GM23248 (cell line): ENCODE measurements at places on chromosomes 3 and 15. TPM values are rescaled to one million over a fixed set of nuclear protein-coding genes. Genes with fewer than 3 reads are reported as not detected.
A peak's percentile ranks its signal among the peaks of the same experiment; 100 is the strongest.

DNA sequence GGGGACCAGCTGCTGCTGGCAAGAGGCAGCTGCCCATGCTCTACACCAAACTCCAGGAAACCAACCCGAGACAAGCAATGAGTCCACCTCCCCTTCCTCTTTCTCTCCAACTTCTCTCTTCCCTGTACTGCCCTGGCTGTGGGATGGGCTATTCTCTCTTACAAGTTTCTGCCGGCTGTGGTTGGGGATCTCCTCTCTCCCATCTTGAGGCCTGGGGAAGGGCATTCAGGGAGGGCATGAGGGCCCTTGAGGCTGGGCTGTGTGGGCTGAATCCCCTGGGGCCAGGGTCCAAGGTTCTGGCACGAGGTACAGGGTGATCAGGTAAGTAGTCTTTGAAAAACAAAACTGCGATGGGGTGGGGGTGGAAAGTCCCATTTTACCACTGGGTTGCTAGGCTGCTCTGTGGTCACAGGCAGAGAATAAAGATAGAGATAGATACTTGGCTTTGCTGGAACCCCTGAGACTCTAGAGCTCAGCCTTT lies 32.3 kb upstream of the CTSH start:
- no peaks in the 10 kb centered on the region for H3K4me1 ChIP-seq
- H3K27me3 ChIP-seq: no peaks in the 10 kb centered on the region
- no peak for DNase-seq
- H3K4me3 ChIP-seq: no peak overlapping the region

DNA sequence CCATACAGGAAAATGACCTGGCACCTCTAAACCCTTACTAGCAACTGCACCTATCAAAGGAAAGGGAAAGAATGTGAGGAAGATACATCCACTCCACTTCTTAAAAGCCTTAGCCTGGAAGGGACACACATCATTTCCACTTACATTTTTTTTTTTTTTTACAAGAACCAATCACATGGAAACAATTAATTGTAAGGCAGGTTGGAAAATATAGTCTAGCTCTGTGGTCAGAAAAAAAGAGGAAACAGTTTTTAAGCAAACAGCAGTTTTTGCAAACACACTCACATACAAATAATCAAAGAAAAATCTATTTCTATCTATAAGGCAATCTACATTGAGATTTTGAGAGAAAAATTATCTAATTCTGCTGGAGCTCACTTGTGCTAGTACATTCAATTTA lies 98.9 kb upstream of the SPRED1 start:
- no peaks in the 10 kb centered on the region for H3K4me1 ChIP-seq
- no peaks in the 10 kb centered on the region for H3K27me3 ChIP-seq
- H3K4me3 ChIP-seq: no peak overlapping the region
- no peak overlapping the region for H3K27ac ChIP-seq

- no peaks in the 10 kb centered on the region for H3K27me3 ChIP-seq
- no peak overlapping the region for H3K4me3 ChIP-seq
- H3K27ac ChIP-seq: no peak overlapping the region
- H3K4me1 ChIP-seq: no peaks in the 10 kb centered on the region
- DNase-seq: peak; percentile 85
- no peaks in the 10 kb centered on the region for H3K36me3 ChIP-seq
Measured at GRCh38 chr15:72312605-72313447, 7.1 kb downstream of the CELF6 start.

DNA sequence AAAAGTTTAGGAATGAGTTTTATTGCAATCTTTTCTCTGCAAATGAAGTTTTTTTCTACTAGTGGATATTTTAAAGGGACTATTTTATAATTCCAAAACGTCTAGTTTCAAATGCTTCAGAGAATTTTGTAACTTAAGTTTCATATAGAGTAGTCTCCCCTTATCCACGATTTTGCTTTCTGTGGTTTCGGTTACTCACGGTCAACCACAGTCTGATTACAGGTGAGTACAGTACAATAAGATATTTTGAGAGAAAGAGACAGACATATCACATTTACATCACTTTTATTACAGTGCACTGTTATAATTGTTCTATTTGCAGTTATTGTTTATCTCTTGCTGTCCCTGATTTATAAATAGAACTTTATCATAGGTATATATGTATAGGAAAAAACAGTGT lies 7.4 kb upstream of the EOGT start:
- peaks cover 71% of the 10 kb centered on the region for H3K36me3 ChIP-seq
- no peaks in the 10 kb centered on the region for H3K27me3 ChIP-seq
- no peak overlapping the region for H3K27ac ChIP-seq
- DNase-seq: no peak
- no peak overlapping the region for H3K4me3 ChIP-seq
- H3K4me1 ChIP-seq: no peaks in the 10 kb centered on the region

ATP8B4 gene
- 1.5 and 11.4 TPM in 2 replicates for total RNA-seq

CFAP92 gene
- not detected in 2 replicates for total RNA-seq

DNA sequence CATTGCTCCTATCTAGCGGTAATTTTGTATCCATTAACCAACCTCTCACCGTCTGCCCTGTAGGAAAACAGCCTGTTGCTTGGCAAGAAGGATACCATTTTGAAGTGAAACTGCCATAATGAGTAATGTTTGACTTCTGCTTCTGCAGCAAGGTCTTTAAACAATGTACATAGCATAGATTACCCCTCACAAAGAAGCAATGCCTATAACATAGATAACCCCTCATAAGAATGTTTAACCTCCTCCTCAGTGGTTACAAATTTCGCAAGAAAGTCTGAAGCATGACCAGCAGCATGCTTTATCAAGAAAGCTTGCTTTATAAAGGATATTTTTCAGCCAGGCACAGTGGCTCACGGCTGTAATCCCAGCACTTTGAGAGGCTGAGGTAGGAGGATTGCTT lies 61.2 kb upstream of the MFGE8 start:
- peaks cover 12% of the 10 kb centered on the region for H3K4me1 ChIP-seq
- no peaks in the 10 kb centered on the region for H3K36me3 ChIP-seq
- no peak overlapping the region for H3K4me3 ChIP-seq
- H3K27me3 ChIP-seq: 0 out of 2 replicates have a peak, but pooled peaks cover 4% of the 10 kb centered on the region

NMNAT3 gene
- not detected in 2 replicates for total RNA-seq

GRCh38 chr3:56408761-56409196 lies 59.5 kb downstream of the ERC2 start:
- H3K4me3 ChIP-seq: no peak overlapping the region
- no peaks in the 10 kb centered on the region for H3K36me3 ChIP-seq
- DNase-seq: no peak
- H3K4me1 ChIP-seq: no peaks in the 10 kb centered on the region
- H3K27ac ChIP-seq: no peak overlapping the region

GRCh38 chr3:149941946-149942345 lies 28.7 kb downstream of the PFN2 start:
- no peak overlapping the region for H3K4me3 ChIP-seq
- H3K36me3 ChIP-seq: no peaks in the 10 kb centered on the region
- H3K27ac ChIP-seq: no peak overlapping the region
- no peaks in the 10 kb centered on the region for H3K27me3 ChIP-seq
- H3K4me1 ChIP-seq: peaks cover 37% of the 10 kb centered on the region
